ENCODE measurements at places on chromosomes 7 and 10.

- no peak for DNase-seq
Measured at GRCh38 chr10:60810437-60811182, 32.3 kb downstream of the CDK1 start.

- DNase-seq = no peak
Measured at GRCh38 chr10:73803680-73804286, 7.6 kb downstream of the NDST2 start.

DNA sequence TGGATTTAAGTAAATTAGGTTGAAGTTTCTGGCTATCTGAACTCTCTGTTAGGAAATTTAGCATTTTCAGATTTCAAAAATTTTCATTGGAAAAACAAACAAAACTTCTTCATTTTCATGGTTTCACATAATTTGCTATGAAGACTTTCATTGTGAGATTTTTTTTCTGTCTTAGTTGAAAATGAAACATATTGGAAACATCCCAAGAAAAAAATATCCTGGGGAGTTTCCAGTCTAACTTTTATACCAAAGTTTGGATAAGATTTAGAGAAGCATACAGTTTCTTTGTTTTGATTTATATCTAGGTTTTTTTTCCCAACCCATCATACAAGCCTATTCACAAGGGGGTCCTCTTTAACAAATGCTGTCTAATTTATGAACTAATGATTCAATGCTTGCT lies 300.5 kb upstream of the SEMA3A start:
- DNase-seq = no peak

DNA sequence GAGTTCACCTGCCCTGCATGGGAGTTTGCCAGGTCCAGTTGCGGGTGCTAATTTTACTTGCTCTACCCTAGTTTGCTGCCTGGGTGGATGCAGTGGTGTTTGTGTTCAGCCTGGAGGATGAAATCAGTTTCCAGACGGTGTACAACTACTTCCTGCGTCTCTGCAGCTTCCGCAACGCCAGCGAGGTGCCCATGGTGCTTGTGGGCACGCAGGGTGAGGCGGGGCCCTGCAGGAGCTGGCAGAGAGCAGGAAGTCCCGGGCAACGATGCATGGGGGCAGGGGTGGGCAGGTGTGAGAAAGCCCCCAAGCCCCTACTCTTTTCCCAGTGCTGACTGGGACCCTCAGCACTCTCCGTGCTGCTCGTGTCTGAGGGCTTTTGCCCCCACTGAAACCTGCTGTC lies 31.3 kb downstream of the AGAP3 start:
- DNase-seq = no peak

- DNase-seq = no peak
Measured at GRCh38 chr7:2800220-2800930, 43.7 kb downstream of the GNA12 start.

GRCh38 chr7:96219378-96220130 lies 102.3 kb downstream of the SLC25A13 start:
- DNase-seq = peak; percentile 87

- DNase-seq = no peak
Measured at GRCh38 chr10:106528702-106529101, 635.8 kb downstream of the SORCS1 start.

DNA sequence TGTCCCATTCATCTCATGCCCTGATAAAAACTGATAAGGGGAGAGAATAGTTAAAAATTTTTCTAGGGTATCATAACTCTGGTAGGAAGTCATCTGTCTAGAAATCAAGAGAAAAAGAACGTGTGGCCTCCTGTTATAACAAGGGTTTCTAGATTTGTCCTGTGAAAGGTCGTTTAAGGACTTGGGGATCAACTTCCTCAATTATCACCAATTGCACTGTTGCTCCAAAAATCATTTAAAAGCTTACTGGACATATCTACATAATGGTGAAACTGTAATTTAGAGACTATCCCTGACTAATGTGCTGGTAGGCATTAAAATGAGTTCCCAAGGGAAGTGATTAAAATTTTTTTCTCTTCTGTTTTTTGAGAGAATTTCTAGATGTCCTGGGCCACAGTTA lies 58.2 kb downstream of the GPR141 start:
- no peak for DNase-seq

Measured in Caki2 (cell line).